ENCODE measurements at places on chromosomes 1 and 21.

DNA sequence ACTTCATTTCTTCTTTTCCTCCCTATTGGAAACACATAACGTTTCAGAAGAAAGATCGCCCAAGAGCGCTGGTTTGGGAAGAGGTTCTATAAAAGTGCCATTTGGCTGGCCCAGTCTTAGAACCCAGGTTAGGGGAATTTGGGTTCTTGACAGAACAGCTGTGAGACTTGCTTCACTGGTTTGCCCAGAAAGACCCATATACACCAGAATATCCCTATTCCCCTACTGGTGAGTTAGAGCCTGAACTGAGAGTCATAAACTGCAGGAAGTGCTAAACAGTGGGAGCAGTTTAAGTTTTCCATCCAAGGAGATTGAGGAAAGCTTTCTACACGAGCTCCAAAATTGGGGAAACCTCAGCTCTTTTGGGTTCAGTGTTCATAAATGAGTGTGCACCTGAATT, 275.2 kb downstream of the VAV3 start:
- DNase-seq, result no peak

DNA sequence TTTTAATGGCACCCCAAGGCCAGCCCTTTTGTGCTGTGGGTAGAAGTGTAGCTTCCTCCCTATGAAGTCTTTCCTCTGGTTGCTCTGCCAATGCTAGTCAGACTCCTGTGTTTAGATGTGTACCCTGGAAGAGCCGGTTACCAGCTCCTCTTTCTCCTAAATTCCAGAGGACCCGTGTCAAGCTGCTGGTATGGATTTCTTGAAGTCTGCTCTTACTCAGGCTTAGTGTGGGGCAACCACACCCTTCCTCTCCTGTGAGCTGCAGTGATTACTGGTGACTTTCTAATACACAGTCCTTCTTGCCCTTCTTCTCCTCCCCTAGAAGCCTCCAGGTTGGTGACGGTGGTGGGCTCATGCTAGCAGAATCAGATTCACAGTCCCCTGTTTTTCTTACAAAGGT, 74.1 kb upstream of the AKT3 start:
- DNase-seq, result no peak

DNA sequence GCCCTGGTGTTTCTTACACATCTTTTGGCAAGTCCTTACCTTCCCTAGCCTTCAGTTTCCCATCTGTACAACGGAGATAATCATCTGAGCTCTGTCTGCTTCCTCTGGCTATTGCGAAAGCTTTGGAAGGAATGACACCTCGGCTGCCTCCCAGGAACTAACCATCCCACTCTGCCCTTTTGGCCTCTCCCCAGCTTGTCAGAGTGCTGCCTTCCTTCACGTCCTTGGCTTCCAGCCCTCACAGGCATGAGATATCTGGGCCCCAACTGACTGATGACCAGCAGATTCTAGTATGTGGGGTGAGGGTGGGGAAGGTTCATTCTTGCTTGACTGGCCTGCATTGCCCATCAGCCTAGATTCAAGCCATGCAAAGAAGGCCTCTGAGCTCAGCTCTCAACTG, 253.1 kb upstream of the FGGY start:
- peak; percentile 86 for DNase-seq

GRCh38 chr1:67601955-67602354, 83.0 kb upstream of the GADD45A start:
- no peak for DNase-seq

GRCh38 chr1:17009706-17010105, 2.0 kb downstream of the ATP13A2 start:
- no peak for DNase-seq

DNA sequence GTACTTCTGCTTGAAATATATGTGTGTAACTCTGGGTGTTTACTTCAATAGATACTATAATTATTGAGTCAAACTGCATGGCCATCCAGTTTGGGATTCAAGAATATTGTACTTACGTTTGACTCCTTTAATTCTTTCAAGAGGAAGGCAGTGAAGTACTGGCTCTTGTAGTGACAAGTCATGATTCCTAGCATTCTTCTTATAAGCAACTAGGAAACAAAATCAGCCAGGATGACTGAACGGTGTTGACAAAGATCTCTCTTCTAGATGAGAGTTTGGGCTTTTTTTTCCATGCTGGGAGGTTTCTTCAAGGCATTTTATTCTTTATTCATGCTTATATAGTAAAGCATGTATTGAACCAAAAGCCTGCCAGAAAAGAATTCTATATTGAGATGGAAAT, 58.3 kb downstream of the CLEC20A start:
- no peak for DNase-seq

DNA sequence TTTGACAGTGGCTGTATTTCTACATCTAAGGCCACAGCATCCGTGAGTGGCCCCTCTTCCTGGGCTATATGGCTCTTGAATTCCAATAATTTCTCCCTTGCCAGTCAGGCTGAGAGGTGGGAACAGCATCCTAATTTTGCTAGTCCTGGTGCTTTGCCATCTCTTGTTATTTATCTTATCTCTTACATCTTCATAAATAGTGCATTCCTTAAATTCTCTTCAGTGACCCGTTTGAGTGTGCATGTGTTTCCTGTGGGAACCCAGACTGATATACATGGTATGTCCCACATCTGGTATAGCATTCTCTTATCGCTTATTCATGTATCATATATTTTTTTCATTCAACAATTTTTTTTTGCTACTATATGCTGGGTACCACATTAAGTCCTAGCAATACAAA, 9.9 kb downstream of the S100A11 start:
- no peak for DNase-seq

- no peak for DNase-seq
Observed at GRCh38 chr1:25809283-25809926, 9.4 kb downstream of the SELENON start.

- DNase-seq, result no peak
Observed at GRCh38 chr1:216721863-216722262, 1.4 kb downstream of the ESRRG start.

GRCh38 chr1:7458946-7459345, 312.1 kb upstream of the VAMP3 start:
- no peak for DNase-seq

DNA sequence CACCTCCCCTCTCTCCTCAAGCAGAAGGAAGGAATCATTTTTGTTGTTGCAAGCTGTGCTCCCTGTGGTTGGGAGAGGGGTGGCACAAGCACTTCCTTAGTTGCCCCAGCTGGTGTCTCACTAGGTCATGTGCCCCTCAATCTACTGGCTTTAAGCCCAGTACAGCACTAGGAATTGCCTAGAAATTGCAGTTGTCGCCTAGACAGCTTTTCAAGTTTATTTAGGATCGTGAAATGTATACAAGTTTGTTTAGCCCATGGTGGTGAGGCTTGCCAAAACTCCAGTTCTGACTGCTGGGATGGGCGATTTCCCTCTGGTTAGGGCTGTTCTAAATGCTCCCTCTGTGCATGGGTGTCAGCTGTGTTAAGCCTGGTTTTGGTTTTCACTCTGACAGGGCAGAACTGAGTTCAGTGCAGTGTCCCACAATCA, 126.8 kb upstream of the ZNF644 start:
- no peak for DNase-seq

DNA sequence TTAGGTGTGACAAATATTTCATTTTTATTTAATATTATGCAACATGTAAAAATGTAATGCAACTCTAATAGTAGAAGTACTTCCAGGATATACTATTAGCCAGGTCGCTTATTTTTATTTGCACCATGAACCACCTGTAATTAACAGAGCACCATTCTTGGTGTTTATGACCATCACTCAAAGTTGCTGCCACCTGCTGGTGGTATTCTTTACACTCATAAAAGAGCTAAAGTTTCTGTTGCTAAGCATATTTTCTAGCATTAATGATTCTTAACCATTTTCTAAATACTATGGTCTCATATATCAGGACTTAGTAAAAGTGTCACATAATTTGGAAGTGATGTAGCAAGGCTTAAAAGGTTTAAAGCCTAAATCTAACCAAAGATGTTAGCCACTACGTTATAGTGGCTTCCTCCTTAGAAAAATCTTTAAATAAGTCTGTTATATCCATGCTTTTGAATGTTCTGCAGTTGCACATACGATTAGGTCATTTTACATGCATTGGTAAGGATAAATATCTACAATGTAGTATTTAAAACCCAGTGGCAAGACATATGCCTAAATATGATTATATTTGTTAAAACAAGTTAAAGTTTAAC, 244.5 kb downstream of the NEGR1 start:
- DNase-seq, result no peak

GRCh38 chr1:225835856-225836255, 25.9 kb downstream of the EPHX1 start:
- no peak for DNase-seq

GRCh38 chr1:70288166-70288565, 66.4 kb downstream of the ANKRD13C start:
- no peak for DNase-seq

DNA sequence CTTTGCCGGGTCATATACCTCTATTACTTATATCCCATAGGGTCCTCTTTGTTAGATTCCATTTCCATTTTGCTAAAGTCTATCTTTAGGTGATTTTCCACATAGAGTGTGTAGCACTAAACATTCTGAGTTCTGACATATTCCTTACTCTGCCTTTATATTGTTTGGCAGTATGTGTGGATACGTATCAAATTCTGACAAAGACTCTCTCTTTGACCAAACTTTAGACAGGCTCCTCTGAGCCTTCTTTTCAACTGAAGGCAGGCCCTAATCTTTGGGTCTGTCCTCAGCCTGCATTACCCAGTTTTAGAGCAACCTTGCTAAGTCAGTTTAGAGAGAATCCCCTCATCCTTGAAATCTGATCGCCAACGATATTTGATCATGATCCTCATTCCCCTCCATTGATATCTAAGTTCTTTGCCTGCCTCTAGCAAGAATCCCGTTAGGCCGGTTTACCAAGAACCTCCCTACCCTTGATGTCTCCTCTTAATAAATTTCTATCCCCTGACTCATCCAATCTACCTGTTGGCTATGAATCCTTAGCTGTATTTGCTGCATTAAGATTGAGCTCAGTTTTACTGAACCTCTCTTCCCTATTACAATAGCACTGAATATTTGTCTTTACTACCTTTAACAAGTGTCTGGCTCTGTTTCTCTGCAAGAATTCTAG, 10.4 kb upstream of the PPT1 start:
- DNase-seq, result no peak

GRCh38 chr1:111959436-111959835, 30.0 kb downstream of the KCND3 start:
- DNase-seq, result no peak

DNA sequence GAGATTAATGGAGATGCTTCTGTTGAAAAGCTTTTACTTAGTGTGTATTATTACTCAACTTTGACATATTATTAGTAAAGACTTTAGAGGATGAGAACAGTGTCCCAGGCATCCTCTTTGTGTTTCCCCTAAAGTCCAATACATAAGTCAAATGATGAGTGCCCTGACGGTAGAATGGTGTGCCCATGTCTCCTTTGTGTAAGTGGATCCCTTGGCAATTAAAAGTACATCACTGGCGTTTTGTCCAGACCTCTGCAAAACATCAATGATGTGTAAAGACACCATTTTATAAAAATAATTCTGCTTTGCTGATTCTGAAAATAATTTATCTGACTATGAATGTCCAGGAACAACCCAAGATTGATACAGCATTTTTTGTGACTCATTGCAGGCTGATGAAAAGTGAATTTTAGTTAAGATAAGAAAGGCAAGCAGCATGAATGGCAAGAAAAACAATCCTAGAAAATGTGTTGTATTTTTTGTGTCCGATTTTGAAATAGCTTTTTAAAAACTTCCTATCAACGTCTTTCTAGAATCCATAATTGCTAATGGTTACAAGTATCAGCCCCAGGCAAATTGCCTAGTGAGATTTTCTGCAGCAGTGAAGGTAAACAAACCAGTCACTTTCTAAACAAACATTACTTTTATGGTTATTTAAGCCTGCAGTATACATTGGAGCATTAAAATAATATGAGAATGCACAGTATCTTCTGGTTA, 251.5 kb downstream of the PTPRC start:
- DNase-seq, result no peak

DNA sequence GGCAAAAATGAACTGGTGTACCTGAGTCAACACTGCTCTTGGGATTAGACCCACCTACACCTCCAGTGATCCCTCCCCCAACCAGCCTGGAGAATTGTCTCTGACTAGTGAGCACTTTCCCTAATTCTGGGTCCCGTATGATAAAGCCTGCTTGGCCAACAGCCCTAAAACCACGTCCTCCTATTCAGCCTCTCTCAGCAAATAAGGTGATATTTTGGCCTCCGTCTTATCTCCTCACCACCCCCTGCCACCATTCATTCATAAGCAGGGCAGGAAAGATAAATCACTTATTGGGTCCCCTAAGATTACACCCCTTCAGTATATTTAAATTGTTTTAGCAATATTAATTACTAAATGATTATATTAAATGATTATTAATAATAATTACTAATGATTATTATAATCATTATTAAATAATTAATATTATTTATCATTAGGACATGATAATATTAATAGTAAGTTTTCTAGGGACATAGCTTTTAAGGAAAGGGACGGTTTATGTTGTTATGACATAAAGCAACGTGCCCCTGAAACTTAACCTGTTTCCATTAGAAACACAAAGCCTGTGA, 108.0 kb downstream of the DUSP10 start:
- DNase-seq, result no peak

DNA sequence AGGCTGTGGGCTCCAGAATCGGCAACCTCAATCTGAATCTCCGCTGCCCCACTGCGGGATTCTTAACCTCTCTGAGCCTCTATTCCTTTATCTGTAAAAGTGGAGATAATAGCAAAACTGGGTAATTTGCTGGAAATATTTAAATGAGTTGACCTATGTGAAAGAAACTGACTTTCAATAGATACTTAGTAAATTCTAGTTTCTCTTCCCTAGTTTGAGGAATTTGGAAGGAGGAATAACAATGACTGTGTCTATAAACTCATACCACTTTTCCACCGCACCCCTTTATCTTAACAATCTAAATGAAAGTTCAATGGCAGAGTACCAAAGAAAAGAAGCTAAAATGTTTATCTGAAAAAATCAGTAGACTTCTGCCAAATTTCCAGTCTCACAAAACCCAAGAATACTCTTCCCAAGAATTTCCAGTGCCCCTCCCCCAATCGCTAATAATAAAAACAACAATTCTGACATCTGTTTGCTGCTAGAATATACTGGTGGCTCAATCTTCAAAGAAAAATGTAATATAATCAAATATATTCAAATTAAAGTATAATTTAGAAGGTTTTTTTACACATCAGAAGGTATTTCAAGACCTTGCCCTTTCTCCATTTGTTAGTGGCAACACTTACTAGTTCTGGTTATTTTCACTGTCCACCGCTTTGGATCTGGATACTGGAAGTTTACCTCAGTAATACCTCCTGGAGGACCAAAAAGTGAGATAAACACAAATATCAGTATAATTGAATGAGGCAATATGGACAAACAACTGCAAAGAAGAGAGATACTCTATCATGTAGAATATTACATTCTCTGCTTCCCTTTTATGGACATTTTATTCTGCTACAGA, 171.2 kb downstream of the LTN1 start:
- DNase-seq, result no peak

DNA sequence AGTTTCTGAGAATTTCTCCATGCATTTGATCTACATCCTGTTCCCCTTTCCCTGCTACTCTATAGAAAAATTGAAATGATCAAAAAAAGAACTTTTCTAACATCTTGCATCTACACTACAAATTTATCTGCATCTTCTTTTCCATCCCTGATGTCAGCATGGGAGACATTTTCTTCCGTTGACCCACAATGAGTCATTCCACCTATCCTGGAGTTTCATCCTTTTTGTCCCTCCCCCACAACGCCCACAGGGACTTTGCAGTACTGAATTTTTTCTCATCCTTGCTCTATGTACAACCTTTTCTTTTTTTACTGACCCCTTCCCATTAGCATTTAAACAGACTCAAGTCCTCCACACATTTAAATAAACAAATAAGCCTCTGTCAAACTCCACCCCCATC, 112.2 kb upstream of the MROH9 start:
- no peak for DNase-seq

- no peak for DNase-seq
Observed at GRCh38 chr1:227725046-227725445, 10.1 kb downstream of the JMJD4 start.
